Renal cortical epithelial cell (primary cell): ENCODE measurements at places on chromosomes 7 and 10.

DNA sequence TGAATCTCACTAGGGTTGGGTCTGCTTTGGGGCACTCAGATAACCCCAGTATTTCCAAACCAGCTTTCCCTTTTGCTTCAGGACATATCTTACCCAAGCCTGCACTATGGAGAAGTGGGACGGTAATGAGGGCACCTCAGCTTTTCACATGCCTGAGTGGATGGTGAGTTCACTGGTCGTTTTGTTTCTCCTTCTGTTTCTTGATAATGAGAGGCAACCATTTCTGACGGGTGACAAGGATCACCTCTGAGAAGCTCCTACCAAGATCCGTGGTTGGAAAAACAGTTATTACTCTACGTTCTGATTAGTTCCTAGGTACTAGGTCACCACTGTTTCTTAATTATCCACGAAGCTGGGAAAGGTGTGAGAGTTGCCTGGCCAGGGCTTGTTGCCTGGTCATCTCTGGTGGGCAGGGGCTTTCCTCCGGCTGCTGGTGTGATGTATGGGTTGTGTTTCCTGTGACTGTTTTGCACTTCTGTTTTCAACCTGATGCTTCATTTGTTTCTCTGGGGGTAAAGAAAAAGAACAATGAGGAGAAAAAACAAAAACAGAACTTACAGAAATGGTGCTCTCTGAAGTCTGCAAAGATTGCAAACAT, 65.7 kb upstream of the STRIP2 start:
- no peak for DNase-seq

DNA sequence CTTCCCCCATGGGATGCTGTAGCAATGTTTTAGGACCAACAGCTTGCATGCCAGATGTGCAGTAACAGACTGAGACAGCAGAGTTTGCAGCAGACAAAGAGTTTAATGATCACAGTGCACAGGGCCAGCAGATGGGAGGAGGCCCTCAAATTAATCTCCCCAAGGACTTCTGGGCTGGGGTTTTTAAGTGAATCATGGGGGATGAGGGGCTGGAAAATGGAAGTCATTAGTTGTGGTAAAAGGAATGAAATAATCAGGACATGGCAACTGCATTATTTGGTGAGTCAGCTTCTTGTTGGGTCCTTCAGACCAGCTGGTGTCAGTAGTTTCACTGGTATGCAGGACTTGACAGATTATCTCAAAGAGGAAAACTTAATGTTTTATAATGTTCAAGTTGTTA, 12.6 kb upstream of the NRBF2 start:
- peak; percentile 29 for DNase-seq

DNA sequence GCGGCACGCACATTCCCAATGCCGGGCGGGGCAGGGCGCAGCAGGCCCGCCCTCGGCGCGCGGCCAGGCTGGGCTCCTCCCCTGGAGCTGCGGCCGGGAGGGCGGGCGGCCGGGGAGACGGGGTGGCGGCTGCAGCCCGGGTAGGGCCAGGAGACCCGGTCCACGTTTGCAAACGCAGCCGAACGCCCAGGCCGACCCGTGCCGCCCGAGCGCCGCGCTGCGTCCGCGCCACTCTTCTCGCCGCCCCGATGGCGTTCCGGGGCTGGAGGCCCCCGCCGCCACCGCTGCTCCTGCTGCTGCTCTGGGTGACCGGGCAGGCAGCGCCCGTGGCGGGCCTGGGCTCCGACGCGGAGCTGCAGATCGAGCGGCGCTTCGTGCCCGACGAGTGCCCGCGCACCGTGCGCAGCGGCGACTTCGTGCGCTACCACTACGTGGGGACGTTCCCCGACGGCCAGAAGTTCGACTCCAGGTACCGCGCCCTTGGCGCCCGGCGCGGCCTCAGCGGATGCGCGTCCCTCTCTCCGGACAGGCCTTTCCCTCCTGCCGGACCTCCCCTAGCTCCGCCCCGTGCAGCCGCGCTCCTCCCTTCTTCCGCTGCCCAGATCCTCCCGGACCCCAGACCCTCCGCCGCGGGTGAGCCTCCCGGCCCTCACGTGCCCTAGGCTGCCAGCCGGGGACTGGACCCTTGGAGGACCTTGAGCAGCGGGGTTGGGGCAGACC, at the start of gene FKBP9:
TSS of gene FKBP9 (plus strand) at position 115 of the 720 bp plus-strand sequence. CDS start at position 249, 134 bp downstream.
- peak; percentile 56 for DNase-seq

- no peak for DNase-seq
Observed at GRCh38 chr10:47244560-47245500, 55.2 kb upstream of the GDF10 start.

DNA sequence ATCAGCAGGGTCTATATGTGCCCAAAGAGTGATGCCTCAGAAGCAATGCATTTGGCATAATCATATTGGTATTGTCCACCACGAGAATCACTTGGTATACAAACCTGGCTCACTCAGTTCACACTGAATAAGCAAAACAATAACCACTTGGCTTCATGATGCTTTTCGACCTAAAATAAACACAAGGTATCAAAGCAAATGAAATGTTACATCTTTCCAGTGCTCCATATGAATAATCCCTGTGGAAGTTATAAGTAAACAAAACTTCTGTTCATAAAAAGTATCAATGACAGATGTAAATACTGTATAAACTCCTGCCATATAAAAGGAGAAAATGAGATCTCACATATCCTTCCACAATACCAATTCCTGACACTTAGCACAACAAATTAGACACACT, 29.8 kb upstream of the EBLN1 start:
- no peak for DNase-seq

DNA sequence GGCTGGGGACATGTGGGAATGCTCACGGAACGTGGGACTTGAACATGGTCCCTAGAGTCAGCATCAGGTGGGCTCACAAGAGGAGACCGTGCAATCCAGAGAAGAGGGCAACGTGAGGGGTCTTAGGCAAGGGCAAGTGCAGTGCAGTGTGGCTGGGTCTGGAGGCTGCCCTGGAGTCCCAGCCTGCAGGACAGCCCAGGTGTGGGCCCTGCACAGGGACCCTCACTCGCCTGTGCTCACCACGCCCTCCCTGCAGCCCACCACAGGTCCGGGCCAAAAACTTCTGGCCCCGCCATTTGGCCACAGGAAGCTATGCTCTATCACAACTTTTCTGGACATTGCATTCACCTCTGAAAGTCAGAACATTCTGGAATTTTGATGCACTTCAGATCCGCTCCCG, 133.5 kb downstream of the PAXIP1 start:
- no peak for DNase-seq
